ENCODE measurements at places on chromosomes 11 and 22. TPM values are rescaled to one million over a fixed set of nuclear protein-coding genes. Genes with fewer than 3 reads are reported as not detected.
A peak's percentile ranks its signal among the peaks of the same experiment; 100 is the strongest.

- no peak for DNase-seq
Observed at GRCh38 chr11:65310215-65310614, 4.5 kb upstream of the CDC42EP2 start.

DNA sequence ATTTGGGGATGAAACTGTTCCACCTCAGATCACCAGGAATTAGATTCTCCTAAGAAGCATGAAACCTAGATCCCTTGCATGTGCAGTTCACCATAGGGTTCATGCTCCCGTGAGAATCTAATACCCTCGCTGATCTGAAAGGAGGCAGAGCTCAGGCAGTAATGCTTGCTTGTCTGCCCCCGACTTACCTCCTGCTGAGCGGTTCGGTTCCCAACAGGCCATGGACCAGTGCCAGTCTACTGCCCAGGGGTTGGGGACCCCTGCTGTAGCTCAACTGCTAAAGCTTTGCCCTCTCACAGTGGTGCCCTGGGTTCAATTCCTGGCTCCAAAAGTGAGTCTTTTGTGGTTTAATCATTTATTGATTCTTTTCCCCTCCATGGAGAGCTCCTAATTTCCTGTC is 3.4 kb downstream of the JAML start:
- no peak for DNase-seq

DNA sequence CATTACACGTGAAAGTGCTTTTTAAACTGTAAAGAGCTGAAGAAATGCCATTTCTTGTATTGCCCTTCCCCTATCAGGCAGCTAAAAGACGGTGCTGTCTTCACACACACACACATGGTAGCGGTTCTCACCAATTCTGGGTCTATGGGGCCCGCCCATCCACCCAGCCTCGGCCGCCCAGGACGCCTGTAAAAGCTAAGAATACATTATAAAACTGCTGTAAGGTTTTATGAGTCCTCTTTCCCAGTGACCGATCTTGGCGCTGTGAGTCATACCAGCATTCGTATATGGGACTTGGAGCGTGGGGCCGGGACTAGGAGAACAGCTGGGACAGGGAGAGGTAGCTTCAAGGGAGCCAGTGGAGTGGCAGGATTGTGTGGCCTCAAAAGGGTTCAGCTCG is 149.7 kb upstream of the CADM1 start:
- no peak for DNase-seq

The OR2AT4 gene
- polyA plus RNA-seq: not detected

The CCDC179 gene
- not detected for polyA plus RNA-seq

DNA sequence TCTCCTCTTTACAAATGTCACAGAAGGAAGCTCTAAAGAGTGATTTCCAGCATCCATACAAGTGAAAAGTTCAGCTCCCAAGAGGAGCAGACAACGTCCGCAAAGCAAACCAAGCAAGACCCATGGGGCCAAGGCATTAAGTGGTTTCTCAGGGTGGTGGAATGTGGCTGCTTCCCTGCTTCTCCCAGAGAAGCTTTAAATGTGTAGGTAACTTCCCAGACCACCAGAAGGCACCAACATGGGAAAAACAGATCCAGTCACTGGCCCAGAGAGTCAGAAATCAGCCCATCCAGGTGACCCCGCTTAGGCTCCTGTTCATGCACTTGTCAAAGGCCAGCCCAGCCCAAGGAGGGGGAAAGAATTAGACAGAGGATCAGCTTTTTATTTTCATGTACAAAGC is 13.3 kb upstream of the PHF21A start:
- DNase-seq: no peak

The PHETA2 gene
- 10.9 TPM for polyA plus RNA-seq

DNA sequence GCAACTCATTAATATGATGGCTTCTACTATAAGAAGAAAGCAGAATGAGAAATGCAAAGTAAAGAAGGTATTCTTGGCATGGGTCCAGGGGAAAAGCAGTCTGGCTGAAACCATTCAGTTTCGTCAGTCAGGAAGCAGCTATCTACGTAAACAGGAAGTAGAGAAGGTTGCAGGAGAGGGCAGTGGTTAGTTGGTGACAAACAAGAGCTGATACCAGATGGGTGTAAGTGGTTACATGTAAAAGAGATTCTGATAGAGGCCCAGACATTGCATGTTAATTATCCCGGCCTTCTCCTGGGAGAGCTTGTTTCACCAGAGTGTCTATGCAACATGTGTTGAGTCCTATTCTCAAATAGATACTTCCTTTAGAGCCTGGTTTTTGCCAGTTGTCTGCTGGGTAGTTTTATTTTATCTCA is 58.4 kb upstream of the PSMA1 start:
- peak; percentile 32 for DNase-seq

The WDR74 gene
- polyA plus RNA-seq: 47.6 TPM

DNA sequence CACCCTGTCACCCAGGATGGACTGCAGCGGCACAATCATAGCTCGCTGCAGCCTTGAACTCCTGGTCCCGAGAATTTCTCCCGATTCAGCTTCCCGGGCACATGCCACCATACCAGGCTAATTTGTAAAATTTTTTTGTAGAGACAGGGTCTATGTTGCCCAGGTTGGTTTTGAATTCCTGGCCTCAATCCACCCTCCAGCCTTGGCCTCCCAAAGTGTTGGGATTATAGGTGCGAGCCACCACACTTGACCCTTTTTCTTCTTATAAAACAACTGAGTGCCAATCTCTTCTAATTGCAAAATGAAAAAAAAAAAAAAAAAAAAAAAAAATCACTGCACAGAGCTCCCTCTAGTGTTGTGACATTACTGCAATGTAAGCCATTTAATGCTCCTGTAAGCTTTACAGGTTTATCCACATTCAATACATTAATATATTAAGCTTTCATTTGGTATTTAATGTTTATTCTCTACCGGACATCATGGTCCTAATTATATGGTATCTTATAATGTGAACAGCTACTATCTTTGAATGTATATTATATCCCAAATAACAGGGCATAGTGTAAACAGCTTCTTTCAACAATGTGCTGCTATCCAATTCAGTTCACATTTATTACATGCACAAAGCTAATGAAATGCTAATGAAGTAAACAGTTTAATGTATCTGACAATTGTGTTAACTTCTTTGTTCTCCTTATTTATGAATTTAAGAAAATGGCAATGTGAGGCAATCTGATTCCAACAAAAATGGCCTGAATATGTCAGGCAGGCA is 44.6 kb downstream of the COPB1 start:
- DNase-seq: no peak

GRCh38 chr22:37401401-37402183 is 25.7 kb downstream of the ELFN2 start:
- no peak for DNase-seq

The OLFML1 gene
- polyA plus RNA-seq: 0.70 TPM

The DTX4 gene
- 12.3 TPM for polyA plus RNA-seq

GRCh38 chr11:86769219-86769618 is 31.1 kb upstream of the PRSS23 start:
- DNase-seq: no peak

The MRGPRE gene
- polyA plus RNA-seq: 0.23 TPM

- DNase-seq: no peak
Observed at GRCh38 chr11:130042093-130042591, 27.6 kb upstream of the APLP2 start.

The GRIK4 gene
- not detected for polyA plus RNA-seq

- peak; percentile 93 for DNase-seq
Observed at GRCh38 chr11:117426297-117426685, 98.6 kb downstream of the CEP164 start.

DNA sequence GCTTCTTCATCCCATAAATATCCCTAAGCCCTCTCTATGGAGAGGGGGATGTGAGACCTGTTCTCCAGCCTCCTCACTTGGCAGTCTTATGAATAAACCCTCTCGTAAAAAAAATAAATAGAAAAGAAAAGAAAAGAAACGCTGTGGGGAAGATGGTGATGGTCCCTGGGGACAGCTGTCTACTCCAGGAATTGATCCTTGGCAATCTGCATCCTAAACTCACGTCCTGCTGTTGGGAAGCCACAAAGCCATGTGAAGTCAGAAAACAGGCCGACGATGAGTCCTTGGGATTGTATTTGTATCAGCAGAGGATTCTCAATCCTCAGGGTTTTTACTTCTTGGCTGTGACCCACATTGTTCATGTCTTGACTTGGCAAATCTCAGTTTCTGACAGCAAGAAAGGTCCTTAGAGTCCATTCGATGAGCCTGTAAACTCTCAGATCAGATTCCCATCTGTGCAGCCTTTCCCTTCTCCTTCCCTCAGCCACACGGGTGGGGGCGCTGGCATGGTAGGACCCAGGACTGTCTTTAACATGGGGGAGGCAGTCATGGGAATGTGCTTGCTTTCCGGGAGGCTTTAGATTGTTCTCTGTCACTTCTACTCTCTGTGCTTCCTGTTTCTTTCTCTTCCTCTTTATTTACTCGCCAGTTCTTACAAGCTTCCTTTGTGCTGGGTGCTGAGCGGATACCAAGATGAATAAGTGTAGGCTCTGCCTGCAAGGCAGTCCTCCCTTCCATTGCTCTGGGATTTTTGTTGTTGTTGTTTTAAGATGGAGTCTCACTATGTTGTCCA is 24.9 kb downstream of the TCP11L1 start:
- DNase-seq: no peak

The LINC01488 gene
- polyA plus RNA-seq: not detected

The LMNTD2 gene
- 24.2 TPM for polyA plus RNA-seq

The GRIA4 gene
- 1.3 TPM for polyA plus RNA-seq

DNA sequence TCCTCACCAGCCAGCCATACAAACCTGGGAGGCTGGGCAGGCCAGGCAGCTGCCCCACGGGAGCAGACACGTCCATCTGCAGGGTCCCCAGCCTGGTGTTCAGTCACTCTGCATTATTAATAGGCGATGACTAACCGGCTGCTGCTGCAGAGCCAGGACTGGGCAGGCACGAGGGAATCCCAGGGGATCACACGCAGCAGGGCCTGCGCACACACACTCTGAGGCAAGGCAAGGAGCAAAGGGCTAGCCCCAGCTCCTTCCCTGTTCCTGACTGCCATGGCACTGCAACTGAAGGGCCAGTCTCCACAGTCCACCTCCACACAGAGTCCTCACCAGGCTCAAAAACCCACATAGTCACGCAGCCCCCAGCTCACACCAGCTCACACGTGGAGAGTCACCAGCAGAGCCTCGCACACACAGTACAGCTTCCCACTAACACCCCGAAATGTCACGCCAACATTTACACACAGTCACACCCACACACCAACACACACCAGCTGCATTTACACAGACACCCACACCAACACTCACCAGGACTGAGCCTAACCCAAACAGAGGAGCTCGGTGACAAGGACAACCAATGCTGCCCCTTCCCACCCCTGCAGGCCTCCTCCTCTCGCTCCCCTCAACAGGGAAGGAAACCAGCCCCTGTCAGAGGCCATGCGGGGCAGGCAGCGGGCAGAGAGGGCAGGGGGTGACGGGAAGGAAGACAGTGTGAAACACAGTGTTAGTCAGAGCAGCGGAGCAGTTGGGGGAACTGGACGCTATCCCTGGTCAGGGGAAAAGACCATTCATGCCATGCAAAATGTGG is 47.3 kb downstream of the NRXN2 start:
- DNase-seq: no peak

GRCh38 chr11:67776852-67777520 is 102.6 kb upstream of the ALDH3B2 start:
- no peak for DNase-seq

- no peak for DNase-seq
Observed at GRCh38 chr11:64870176-64870892, 8.1 kb downstream of the EHD1 start.

DNA sequence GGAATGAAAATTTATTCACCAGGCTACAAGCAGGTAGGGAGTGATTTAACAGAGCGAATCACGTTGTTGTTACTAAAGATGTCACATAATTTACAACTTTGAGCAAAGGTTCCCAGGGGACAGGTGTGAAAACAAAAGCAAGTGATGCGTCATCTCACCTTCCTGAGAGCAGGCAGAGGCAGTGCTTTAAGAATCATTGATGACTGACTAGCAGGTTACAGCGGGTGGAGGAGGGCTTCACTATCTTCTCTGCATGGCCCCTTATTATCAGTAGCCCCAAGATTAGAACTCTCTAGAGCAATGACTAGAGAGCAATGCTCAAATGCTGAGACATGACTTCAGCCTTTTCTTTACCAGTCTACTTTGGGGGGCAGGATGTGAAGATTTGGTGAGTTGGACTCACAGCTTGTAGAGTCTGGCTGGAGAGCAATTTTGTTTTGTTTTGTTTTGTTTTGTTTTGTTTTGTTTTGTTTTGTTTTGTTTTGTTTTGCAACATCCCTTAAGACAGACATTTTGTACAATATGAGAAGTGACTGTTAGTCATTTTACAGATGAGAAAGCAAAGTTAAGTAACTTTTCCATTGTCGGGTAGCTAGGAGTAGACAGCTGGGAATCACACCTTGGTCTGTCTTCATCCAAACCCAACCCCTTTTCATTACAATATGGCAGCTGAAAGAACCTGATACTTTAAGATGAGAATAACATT is 84.8 kb downstream of the SLC1A2 start:
- DNase-seq: no peak

The GNB1L gene
- polyA plus RNA-seq: 4.8 TPM

DNA sequence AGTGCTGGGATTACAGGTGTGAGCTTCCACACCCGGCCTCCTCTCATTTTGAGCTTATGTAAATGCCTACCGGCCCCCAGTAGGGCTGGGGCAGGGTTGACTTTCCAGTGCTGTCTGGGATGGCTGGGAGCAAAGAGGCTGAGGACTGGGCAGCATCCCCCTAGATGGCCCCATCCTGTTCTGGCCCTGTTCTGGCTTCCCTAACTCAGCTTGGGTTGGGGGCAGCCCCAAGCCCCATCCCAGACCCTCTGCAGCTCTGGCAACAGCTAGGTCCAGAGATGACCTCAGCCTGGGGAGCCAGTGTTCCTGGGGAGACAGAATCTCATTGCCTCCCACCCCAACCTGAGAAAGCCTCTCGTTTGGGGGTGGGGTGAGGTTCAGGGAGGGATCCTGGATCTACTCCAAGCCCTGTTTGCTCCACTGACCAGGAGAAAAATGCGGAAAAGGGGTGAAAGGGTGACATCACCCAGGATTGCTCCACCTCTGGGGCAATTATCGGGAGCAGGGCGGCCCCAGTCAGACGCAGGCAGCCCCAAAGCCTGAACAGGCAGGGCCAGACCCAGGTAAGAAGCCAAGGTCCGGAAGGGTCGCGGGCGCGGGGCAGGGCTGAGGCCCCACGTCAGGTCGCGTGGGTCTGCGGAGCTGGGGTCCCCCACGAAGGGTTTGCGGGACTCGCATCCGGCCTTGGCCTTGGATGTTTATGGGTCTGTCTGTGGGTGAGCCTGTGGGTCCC is at the start of gene PNPLA2:
Gene PNPLA2, plus strand, starts transcription at position 519 of the 733 bp plus-strand sequence. CDS start 805 bp downstream, outside the sequence.
- peak; percentile 64 for DNase-seq

DNA sequence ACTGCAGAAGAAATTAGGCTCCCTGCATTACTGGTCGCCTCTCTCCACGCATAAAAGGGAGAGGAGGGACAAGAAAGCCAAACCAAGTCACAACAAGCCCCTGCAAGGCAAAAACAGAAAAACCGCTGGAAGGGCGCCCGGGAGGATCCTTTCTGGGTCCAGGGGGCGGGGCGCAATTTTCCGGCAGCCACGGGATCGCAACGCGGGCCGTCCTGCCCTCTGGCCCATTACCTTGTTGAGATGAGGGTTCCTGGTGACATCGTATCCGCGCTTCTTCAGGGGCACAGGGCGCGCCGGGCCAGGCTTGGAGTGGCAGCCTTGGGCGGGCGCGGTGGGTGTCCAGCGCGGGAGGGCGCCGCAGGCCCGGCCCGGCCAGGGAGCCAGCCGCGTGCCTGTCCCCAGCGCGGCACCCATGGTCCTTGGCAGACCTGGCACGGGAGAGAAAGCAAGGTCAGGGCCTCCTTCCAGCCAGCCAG is 847 bp downstream of the ME3 start:
- peak; percentile 68 for DNase-seq

Measured in pancreas (tissue), 10 donors.